GM04504 (cell line): ENCODE measurements at places on chromosomes 11 and 22.
A peak's percentile ranks its signal among the peaks of the same experiment; 100 is the strongest.

- DNase-seq, result no peak
Measured at GRCh38 chr22:39171623-39172264, 19.3 kb upstream of the CBX7 start.

DNA sequence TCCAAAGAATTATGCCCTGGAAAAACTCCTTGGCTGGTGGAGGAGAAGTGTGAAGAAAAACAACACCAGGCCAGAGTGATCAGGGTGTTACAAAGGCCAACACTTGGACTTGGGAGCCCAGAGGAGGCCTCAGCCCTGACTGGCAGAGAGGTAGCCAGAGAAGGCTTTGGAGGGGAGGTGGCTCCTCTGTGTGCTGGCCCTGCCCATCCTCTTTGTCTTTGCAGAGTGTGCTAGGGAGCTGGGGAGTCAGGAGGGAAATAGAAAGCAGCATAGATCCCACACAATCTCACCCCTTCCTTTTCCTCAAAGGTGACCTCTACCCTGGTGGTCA is 12.0 kb upstream of the P2RY6 start:
- DNase-seq, result no peak

GRCh38 chr11:79117488-79117887 is 323.3 kb downstream of the TENM4 start:
- DNase-seq, result no peak

- peak; percentile 98 for DNase-seq
Measured at GRCh38 chr11:10490398-10491241, 35.6 kb downstream of the AMPD3 start.

DNA sequence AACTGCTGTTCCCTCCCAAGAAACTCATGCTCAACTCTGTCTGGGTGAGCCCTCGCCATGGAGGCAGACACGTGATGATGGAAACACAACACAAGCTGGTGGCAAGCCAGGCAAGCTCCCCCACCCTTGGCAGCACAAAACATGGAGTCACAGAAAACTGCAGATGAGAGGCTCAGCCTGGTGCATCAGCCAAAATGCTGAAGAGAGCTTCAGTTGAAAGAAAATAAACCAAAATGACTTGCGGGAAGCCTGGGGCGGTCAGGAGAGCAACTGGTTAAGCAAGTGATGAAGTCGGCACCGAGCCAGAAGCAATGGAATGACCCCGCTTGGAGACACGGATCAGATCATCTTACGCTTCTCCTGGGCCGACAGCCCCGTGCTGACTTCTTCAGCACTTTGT is 68.3 kb downstream of the C11orf58 start:
- DNase-seq, result no peak

DNA sequence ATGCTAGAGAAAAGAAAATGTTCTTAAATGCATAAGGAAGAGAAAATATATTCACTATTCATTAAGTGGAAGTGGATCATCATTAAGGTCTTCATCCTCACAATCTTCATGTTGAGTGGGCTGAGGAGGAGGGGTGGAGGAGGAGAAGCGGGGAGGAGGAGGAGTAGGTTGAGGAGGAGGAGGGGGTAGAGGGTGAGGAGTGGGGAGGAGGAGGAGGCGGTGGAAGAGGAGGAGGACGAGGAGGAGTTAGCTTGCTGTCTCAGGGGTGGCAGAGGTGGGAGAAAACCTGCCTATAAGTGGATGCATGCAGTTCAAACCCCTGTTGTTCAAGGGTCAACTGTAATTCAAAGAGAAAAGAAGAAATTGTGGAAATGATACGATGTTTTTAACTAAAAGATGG is 71.6 kb downstream of the MYEOV start:
- no peak for DNase-seq

DNA sequence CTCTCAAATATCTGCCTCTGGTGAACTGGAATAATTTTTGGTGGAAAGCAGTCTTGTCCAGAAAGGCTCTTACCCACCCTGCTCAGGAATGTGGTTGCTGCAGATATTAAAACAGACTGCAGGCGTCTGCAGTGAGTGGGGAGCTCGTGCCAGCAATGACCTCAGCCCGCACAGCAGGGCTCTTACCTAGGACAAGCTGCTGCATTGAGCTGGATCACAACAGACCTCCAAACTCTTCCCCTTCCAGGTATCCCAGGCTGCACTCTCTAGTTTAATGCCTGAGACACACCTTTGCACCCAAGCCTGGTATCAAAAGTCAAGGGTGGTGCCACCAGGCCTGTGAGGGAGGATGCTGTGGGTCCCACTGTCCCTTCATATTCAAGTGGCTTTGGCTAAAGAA is 69.7 kb upstream of the CDON start:
- DNase-seq, result no peak

GRCh38 chr22:49735411-49735900 is 92.2 kb downstream of the BRD1 start:
- no peak for DNase-seq

GRCh38 chr11:80455818-80456217 is 1015.0 kb upstream of the TENM4 start:
- DNase-seq, result no peak

DNA sequence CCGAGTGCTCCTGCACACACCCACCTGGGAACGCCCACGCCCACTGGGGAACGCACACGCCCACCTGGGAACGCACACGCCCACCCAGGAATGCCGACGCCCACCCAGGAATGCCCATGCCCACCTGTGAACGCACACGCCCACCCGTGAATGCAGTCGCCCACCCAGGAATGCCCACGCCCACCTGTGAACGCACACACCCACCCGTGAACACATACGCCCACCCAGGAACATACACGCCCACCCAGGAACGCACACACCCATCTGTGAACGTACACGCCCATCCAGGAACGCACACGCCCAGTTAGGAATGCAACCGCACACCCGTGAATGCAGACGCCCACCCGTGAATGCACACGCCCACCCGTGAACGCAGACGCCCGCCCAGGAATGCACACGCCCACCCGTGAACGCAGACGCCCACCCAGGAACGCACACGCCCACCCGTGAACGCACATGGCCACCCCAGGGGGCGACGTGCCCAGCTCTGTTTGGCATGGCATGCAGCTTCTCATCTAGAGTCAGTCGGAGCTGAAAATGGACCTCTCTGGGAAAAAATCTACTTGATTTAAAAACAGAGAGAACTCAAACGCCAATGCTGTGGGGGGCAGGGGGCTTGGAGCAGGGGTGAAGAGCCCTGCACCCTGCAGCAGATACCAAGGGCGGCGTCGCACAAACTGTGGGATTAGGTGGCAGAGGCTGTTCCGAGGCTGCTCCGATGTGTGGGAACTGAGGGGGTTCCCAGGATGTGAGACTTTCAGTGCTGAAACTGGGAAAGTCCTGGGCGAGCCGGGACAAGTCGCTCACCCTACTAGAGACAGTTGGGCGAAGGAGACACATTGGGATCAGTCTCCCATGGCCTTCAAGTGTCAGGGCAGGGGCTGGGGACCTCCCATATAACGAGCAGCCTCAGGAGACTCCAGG is 83.3 kb downstream of the MYEOV start:
- no peak for DNase-seq

- no peak for DNase-seq
Measured at GRCh38 chr22:43884600-43885318, 7.1 kb downstream of the PNPLA5 start.

- no peak for DNase-seq
Measured at GRCh38 chr11:11980841-11981308, 27.6 kb downstream of the DKK3 start.

DNA sequence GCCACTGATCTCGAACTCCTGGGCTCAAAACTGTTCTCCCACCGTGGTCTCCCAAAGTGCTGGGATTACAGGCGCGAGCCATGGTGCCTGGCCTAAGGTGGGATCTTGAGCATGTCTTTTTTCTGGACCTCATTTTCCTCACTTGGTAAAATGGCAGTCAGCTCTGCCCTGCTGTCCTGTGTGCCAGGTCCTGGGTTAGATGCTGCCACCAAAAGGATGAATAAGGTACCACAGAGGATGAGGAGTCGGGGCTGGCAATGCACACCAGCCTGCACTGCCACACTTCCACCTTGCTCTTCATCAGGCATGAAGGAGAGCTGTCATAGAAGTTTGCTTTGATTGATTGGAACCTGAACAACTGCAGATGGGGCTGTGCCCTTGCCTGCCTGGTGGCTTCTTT is 32.3 kb downstream of the ACO2 start:
- no peak for DNase-seq

GRCh38 chr22:44119669-44120313 is 60.9 kb upstream of the PARVG start:
- DNase-seq, result no peak

DNA sequence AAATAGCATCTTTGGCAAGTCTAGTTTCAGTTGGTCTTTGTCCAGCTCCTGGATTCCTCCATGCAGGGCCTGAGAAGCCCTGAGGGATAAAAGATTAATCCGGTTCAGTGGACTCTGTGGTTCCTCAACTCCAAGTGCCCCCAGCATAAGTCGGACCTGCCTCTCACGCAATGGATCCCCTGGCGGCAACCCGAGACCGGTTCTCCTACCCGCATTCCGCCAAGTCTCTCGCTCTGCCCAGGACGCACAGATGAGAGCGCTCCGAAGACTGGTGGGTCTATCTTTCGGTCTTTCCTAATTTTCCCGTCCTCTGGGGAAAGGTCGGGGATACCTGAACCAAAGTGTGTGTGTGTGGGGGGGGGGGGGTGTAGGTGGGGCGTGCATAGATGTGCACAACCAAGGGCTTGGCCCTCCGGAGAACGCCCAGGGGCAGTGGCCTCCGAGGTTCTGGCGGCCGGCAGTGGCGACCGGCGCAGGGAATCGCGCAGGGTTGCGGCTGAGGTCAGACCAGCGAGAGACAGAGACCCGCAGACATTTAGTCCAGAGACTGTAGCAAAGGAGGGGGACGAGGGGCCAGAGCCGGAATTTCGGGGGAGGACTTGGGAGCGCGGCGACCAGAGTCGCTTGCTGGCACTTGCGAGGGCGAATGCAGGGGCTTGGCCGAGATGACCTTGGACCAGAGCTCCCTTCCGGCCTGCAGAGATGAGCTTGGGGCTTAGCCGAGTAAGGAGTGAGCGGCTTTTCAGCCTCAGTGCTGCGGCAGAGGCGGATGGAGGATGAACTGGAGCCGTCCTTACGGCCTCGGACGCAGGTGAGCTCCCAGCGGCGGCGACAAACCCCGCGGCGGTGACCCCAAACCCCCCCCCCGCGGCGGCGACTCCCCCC is 712 bp upstream of the SLC2A11 start:
- DNase-seq, result peak; percentile 14

- DNase-seq, result no peak
Measured at GRCh38 chr22:22161924-22162851, 82.4 kb upstream of the VPREB1 start.

- no peak for DNase-seq
Measured at GRCh38 chr22:36865346-36865745, 4.5 kb downstream of the NCF4 start.

GRCh38 chr11:121802542-121802941 is 313.5 kb downstream of the BLID start:
- DNase-seq, result no peak

DNA sequence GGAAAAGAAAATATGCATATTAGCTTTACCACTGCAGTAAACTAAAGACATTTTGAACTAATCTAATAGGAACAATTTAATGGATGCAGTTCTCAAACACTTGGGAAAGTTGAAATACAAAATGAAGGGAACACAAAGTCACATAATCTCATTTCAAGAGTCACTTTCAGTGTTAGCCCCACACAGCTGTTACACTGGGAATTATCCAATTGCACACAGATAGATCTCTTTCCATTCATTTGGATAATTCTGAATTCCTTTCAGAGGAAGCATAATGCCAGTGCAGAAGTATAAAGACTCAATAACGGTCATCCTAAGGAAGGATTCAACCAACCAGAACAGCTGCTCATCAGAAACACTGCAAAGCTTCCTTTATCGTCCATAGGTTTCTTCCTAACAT is 173.3 kb downstream of the GRIA4 start:
- no peak for DNase-seq

GRCh38 chr11:134557571-134558257 is 145.7 kb upstream of the B3GAT1 start:
- DNase-seq, result no peak

DNA sequence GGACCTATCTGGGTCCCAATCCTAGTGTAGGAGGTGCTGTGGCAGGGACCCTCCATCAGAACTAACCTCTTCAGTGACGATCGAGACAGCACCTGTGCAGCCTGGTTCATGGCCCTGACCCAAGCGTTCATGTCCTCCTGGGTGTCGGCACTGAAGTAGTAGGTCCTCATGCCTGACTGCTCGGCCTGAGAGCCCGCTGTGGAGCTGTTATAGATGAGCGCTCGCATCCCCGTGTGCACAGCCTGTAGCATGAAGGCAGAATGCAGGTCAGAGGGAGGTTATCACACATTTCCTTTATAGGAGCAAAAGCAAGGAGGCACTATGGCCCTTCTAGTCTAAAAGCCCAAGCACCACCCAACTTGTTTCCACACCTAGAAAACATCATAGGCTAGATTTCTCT is 103.0 kb downstream of the C11orf58 start:
- DNase-seq, result no peak

- DNase-seq, result peak; percentile 4
Measured at GRCh38 chr11:65653229-65654225, 9.2 kb downstream of the RELA start.

DNA sequence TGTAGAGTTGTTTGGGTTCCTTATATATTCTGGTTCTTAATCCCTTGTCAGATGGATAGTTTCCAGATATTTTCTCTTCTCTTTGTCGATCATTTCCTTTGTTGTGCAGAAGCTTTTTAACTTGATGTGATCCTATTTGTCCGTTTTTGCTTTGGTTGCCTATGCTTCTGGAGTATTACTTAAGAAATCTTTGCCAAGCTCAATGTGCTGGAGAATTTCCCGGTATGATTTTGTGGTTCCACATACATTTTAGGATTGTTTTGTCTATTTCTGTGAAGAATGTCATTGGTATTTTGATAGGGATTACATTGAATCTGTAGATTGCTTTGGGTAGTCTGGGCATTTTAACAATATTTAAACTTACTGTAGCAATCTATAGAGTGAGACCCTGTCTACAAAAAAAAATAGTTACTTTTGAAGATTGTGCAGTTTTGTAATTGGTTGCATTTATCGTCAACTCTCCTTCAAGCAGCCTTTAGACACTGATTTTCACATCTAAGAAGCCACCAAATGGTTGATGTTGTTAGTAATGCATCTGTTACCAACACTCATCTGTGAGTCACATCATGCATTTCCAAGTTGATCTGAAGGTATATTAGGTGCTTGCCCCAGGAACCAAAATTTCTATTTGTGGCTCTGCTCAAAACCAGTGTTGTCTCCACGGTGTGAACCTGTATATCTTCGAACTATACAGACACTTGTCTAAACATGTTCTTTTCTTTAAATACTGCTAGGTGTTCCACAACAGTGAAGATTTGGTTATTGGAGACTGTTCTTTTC is 21.4 kb downstream of the XRCC6 start:
- no peak for DNase-seq

DNA sequence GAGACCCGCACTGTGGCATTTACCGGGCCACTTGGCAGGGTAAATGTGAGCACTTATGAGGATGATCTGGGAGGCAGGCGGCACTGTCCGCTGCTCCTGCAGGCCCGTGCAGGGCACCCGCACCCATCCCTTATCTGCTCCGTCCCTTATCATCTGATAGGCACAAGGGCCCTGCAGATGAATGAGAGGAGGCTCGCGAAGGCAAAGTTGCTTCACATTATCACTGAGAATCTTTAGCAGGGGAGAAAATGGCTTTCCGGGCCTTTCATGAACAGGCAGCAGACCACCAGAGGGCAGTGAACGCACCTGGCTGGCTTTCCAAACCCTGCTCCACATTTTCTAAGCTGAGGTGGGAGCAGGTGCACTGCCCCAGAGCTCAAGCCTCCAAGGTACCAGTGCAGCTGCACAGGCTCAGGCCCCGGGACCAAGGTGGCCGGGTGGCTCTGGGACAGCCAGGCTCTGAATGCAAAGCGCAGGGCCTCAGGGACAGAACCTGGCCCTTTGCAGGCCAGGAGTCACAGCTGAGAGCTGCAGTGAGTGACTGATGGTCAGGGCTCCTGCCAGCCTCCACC is 165.6 kb downstream of the SHANK2 start:
- DNase-seq, result no peak
